ENCODE measurements at places on chromosomes 3 and 15. TPM values are rescaled to one million over a fixed set of nuclear protein-coding genes. Genes with fewer than 3 reads are reported as not detected.

Gene ALDH1A2
- total RNA-seq, result 91.2 TPM

Gene ZNF80
- total RNA-seq, result 0.74 TPM

Gene KBTBD13
- total RNA-seq, result 3.4 TPM

Gene CHD2
- 129 TPM for total RNA-seq

Gene HCLS1
- 8.7 TPM for total RNA-seq

DNA sequence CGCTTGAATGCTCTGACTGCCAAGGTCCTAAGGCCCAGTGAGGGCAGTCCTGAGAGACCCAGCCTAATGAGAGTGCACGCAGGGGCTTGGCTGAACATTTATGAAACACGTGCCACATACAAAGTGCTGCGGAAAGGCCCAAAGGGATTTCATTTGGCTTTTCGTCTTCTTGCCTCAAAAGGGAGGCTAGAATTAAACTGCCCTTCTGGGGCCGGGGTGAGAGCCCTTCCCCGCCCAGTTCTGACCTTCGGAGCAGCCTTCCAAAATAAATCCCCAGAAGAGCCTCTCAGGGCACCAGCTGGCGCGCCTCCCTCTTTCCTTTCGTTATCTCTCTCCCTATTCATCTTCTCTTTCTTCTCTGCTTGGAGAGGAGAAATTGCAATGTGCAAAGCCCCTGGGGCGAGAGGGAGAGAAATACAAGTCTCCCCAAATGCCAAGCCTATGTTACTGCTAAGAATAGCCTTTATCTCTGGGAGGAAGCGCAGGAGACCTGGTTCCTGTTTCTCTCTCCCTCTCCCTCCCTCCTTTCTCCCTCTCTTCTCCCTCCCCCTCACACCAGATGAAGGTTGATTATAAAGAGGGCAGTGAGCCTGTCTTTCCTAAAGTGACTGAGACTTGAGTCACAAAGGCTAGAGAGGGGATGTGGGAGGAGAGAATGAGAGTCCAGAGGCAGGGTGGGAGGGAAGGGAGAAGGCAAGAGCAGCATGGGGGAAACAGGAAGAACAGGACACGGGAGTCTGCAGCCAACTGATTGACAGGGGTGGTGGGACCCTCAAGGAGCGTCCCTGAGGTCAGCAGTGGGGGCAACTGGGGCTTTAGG is 36.7 kb upstream of the NDUFB4 start:
- H3K4me1 ChIP-seq, result peaks cover 53% of the 10 kb centered on the region
- H3K36me3 ChIP-seq, result no peaks in the 10 kb centered on the region
- H3K27me3 ChIP-seq, result no peaks in the 10 kb centered on the region
- DNase-seq, result peak; percentile 61

- no peaks in the 10 kb centered on the region for H3K4me1 ChIP-seq
- H3K36me3 ChIP-seq, result no peaks in the 10 kb centered on the region
- DNase-seq, result no peak
Measured at GRCh38 chr15:41462084-41462795, 31.4 kb upstream of the ITPKA start.

- no peaks in the 10 kb centered on the region for H3K27me3 ChIP-seq
- no peaks in the 10 kb centered on the region for H3K36me3 ChIP-seq
- no peak overlapping the region for H3K27ac ChIP-seq
Measured at GRCh38 chr3:12234192-12234591, 54.7 kb upstream of the PPARG start.

- H3K4me3 ChIP-seq, result no peak overlapping the region
- H3K27ac ChIP-seq, result no peak overlapping the region
- no peaks in the 10 kb centered on the region for H3K4me1 ChIP-seq
- H3K36me3 ChIP-seq, result no peaks in the 10 kb centered on the region
- DNase-seq, result no peak
Measured at GRCh38 chr15:47737477-47737876, 20.2 kb downstream of the SEMA6D start.

Measured in testis (tissue), 5 donors.